ENCODE measurements at places on chromosomes 5 and 9.

- no peak for DNase-seq
These were observed 44.2 kb upstream of the TCERG1 start for GRCh38 chr5:146402949-146403348.

- no peak for DNase-seq
These were observed 9.5 kb downstream of the CDH18 start for GRCh38 chr5:19978476-19978875.

DNA sequence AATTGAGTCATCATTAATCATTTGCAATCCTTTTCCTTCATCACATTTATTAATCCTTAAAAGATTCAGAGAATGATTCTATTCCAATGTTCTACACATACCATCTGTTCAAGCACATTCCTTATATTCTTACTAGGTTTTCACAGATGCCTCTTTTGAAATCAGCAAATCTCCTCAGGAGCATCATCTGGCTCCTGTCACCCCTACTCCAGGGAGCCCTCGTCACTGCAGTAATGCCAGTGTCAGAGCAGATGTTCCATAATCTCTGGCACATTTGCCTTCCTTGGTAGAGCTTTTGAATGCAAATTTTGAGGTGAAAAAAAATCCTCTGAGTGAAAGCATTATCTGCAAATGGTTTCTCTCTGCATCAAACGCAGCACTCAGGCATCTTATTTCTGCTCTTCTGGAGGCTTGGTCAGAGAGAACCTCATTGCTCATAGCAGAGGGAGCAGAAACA is 7.6 kb upstream of the KCNV2 start:
- DNase-seq: no peak

- DNase-seq: no peak
These were observed 218.5 kb upstream of the ELAVL2 start for GRCh38 chr9:24044576-24044975.

DNA sequence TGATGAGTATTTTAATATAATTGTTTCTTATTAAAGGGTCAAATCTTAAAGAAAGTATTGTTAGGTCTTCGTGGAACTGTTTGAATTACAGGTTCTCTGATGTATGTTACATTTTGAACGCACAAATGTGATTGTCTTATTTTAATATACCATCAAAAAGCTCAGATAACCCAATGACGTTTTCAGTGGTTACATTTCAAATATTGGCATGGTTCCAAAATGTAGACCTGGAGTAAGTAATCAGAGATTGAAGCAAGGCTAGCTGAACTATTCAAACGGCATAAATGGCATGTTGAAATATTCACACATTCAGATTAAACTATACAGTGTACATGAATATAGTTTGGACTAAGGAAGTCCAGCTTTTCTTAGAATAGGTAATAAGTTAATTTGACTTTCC is 281.7 kb upstream of the EFNA5 start:
- DNase-seq: no peak

- no peak for DNase-seq
These were observed 446.7 kb upstream of the ACTBL2 start for GRCh38 chr5:57929271-57929670.

DNA sequence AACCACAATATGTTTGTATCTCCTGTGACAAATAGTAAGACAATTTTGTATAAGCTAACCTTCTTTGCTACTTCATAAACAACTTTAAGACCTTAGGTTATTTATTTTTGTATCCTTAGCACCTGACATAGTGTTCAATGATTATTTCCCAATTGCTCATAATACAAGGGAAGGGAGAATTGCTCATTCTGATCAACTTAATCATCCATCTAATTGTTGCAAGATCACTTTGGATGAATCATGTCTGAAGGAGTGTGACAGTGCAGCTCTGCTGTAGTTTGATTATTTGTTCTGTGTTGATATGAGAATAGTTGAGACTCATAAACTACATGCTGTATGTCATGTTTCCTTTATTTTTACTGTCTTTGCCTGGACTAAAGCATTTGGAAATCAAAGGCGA is 721.3 kb upstream of the SEMA6A start:
- no peak for DNase-seq

DNA sequence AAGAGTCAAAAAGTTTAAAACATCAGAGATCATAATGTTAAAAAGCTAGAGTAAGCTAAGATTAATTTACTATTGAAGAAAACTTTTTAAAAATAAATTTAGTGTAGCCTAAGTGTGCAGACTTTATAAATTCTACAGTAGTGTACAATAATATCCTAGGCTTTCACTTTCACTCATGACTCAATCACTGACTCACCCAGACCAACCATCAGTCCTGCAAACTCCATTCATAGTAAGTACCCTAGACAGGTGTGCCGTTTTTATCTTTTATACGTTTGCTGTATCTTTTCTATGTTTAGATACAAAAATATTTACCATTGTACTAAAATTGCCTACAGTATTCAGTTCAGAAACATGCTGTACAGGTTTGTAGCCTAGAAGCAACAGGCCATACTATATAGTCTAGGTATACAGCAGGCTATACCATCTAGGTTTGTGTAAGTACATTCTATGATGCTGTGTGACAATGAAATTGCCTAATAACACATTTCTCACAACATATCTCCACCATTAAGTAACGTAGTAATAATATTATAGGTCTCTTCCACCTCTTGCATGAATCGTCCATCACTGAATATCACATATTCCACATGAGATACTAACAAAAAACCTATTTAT is 59.2 kb downstream of the MEGF9 start:
- no peak for DNase-seq

- DNase-seq: no peak
These were observed 49.2 kb downstream of the TIMD4 start for GRCh38 chr5:156913719-156914370.

- DNase-seq: no peak
These were observed 173.5 kb downstream of the C5orf15 start for GRCh38 chr5:133794771-133795415.

DNA sequence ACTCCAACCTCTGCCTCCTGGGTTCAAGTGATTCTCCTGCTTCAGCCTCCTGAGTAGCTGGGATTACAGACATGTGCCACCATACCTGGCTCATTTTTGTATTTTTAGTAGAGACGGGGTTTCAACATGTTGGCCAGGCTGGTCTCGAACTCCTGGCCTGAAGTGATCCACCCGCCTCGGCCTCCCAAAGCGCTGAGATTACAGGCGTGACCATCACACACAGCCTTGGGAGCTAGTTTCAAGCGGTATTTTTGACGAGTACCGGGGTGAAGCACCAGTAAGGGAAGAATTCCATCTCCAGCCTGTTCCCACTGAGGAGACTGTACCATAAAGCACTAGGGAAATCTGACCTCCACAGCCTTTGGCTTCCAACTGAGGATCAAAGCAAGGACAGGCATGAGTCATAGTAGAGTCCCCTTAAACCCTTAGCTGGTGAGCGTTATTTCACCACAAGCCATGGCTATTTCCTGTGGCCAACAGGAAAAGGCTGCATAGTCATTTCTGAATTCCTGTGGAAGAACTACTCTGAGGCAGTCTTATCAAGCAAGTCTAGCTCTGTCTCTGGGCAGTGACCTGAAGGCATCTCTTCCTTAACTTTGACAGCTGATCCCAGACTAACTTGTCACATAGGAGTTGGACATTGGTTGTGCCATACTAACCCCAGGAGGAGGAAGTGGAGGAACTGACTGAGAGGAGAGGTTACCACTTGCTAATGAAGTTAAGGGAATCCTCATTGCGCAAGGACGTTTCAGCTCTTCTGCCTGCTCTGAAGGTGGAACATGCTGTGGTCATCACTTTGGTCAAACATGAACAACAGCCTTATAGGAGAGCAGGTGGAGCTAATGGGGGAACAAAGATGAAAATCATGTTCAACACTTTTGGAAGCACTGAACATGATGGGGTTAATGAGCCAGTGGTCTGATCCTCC is 85.8 kb upstream of the DMRT1 start:
- peak; percentile 64 for DNase-seq

- DNase-seq: no peak
These were observed 39.1 kb upstream of the SH3PXD2B start for GRCh38 chr5:172493461-172493860.

DNA sequence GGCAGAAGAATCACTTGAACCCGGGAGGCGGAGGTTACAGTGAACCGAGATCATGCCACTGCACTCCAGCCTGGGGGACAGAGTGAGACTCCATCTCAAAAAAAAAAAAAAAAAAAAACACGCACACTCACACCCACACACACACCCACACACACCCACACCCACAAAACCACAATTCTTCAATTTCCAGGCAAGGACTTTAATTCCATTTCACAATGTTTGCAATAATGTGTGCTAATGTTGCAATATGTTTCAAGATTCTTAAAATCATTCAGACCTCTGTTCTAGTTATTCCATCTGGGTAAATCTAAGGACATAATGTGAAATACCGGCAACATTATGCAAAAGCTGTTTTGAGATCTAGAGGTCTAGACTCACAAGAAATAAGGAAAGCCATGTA is 28.3 kb downstream of the CCDC69 start:
- peak; percentile 68 for DNase-seq

DNA sequence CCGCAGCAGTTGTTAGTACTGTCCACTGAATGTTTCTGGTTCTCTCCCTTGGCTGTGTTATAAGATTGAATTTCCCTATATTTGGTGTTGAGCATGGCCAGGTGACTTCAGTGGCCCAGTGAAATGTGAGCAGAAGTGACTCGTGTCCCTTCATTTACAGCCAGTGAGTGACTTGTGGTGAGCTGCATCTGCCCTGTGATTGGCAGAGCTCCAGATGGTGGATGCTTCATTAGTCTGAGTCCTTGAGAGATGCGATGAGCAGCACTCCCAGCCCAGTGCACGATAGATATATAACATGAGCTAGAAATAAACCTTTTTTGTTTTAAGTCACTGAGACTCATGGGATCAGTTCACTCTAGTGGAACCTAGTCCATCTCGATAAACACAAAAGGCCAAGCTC is 19.3 kb downstream of the PCSK5 start:
- no peak for DNase-seq

DNA sequence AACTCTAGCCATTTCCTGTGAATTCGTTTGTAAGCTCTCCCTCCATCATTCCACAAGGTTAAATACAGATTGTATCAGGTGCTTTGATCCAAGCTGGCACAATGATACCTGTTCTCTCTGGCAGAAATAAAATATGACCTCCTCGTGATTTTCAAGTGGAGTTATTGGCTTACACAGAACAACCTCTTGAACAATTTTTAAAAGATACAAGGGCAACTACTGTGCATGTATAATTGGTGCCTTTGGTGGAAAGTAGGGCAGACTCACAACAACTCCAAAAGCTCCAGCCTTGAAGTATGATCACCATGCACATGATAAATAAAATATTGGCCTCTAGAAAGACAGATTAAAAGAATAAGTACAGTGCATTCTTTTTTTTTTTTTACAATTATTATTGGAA is 106.0 kb downstream of the SEMA6A start:
- DNase-seq: no peak

DNA sequence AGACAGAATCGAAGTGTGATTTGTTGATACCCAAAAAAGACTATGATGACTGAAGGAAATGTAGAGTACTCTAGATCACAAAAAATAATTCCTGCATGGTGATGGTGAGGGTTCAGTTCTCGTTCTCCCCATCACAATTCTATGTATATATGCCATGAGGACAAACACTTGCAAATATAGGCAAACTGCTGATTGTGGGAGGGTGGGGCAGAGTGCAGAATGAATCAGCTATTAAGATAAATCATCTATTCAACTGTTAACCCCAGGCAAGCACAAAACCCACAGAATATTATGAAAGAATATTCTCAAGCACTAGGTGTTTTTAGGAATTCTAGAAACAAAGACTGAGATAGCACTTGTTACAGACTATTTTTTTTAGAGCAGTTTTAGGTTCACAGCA is 13.9 kb upstream of the UBLCP1 start:
- no peak for DNase-seq

- no peak for DNase-seq
These were observed 308.2 kb upstream of the PRR16 start for GRCh38 chr5:120155873-120156272.

- peak; percentile 99 for DNase-seq
These were observed 25.7 kb downstream of the DPYSL3 start for GRCh38 chr5:147483961-147484707.

DNA sequence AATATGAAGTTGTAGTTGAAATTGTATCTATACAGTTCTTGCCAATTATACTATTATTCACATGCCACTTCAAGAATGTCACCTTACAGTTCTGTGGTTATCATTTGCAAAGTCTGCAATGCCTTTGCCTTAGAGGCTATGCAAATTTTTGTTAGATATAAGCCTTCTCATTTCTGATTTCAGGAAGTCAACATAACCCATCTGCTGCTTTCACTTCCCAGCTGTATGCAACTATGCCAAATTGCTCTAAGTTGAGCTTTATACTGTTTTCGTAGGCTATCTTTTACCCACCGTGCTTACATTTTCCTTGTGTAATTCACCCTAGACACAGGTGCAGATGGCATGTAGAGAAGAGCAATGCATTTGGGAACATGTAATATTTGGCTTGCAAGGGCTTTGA is 1083.0 kb downstream of the CDH9 start:
- no peak for DNase-seq

DNA sequence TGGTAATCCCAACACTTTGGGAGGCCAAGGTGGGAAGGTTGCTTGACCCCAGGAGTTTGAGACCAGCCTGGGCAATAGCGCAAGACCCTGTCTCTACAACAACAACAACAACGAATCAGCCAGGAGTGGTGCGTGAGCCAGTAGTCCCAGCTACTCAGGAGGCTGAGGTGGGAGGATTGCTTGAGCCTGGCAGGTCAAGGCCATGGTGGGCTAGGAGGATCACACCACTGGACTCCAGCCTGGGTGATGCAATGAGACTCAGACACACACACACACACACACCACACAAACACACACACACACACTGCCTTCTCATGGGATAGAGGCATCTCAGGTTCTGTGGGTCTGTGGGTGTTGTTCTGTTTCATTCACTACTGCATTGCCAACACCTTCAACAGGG is 115.0 kb downstream of the DCP2 start:
- no peak for DNase-seq

GRCh38 chr5:153896701-153897100 is 142.0 kb downstream of the FAM114A2 start:
- peak; percentile 50 for DNase-seq

- no peak for DNase-seq
These were observed 694 bp upstream of the PHPT1 start for GRCh38 chr9:136848393-136849037.

GRCh38 chr5:26498972-26499371 is 539.4 kb downstream of the CDH9 start:
- no peak for DNase-seq

- DNase-seq: no peak
These were observed 267.7 kb downstream of the ADAMTS6 start for GRCh38 chr5:65213921-65214525.

GRCh38 chr5:28975508-28975907 is 1937.1 kb upstream of the CDH9 start:
- DNase-seq: no peak

- no peak for DNase-seq
These were observed 293.9 kb downstream of the ZSWIM6 start for GRCh38 chr5:61625681-61626621.

GRCh38 chr5:516338-516925 is 7.8 kb downstream of the SLC9A3 start:
- no peak for DNase-seq

- no peak for DNase-seq
These were observed 42.8 kb downstream of the NRG2 start for GRCh38 chr5:140000332-140000731.
